ENCODE measurements at places on chromosomes 16 and 17.

DNA sequence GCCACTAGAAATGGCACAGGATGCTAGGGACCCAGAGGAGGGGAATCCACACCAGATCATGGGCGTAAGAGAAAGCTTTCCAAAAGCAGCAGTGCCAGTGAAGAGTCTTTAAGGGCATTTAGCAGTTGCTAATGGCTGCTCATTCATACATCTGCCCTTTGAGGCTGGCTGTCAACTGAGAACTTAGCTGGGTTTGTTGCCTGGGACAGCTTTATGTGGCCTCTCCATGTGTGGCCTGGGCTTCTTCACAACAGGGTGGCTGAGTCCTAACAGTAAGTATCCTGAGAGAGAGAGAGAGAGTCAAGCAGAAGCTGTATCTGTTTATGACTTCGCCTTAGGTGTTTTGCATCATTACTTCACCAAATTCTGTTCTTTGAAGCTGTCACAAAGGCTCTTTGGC is 286.1 kb upstream of the KCNJ16 start:
- no peak for DNase-seq

DNA sequence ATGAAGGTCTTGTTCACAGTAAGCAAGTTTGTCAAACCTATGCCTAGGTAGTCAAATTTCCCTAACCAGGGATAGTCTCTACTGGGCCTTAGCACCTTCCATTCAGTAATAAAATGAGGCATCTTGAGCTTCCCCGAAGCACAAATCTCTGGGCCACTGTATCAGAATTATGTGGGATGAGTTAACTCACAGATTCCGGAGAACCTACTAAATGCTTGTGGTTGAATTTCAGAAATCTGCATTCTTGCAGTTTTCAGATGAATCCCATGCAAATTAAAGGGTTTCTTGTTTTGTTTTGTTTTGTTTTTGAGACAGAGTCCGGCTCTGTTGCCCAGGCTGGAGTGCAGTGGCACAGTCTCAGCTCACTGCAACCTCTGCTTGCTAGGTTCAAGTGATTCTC is 478.8 kb upstream of the HSBP1 start:
- DNase-seq, result no peak

GRCh38 chr16:81457326-81458133 is 12.9 kb downstream of the CMIP start:
- DNase-seq, result no peak

GRCh38 chr17:81422776-81423697 is 27.8 kb downstream of the BAHCC1 start:
- DNase-seq, result no peak

GRCh38 chr16:11036040-11036439 is 91.7 kb downstream of the CLEC16A start:
- no peak for DNase-seq

- DNase-seq, result no peak
Measured at GRCh38 chr16:13856398-13856797, 63.6 kb upstream of the ERCC4 start.

DNA sequence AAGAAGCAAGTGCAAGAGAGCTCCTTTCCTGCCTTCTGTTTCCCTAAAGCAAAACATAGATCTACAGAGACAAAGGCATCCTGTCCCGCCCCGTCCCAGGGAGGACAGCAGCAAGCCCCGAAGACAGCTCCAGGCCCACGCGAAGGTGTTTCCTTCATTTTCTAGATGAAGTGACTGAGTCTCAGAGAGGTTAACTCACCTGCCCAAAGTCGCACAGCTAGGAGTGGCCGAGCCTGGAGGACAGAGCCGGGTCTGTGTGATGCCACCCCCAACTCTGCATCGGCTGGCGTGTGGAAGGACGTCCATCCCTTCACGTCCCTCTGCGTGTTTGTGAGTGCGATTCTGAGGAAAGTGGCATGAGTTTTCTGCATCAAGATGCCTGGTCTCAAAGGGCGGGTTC is 187.2 kb upstream of the CHMP6 start:
- no peak for DNase-seq

- no peak for DNase-seq
Measured at GRCh38 chr16:67531247-67531646, 2.6 kb downstream of the RIPOR1 start.

- no peak for DNase-seq
Measured at GRCh38 chr17:36899250-36900159, 37.8 kb upstream of the LHX1 start.

DNA sequence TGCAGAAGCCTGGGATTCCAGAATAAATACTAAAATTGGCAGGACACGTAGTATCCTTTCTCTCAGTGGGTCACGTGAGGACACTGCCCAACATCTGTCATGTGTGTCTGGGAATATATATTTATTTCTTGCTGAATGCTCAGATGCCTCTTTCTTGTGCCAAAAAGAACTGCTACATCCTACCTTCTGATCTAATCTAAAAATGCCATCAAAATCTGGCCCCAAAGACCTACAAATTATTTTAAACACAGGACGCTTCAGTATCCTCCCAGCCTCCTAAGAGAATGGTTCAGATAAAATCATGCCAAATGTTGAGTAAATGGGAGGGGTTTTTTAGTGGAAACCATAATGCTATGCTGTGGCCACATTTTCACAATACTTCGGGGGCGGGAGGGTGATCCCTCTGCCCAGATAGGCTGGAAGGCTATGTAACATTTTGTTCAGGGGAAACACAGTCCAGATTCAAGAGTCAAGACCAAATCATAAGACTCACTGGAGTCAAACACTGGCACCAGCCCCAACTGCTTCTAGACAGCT is 22.9 kb upstream of the CORO6 start:
- DNase-seq, result no peak

DNA sequence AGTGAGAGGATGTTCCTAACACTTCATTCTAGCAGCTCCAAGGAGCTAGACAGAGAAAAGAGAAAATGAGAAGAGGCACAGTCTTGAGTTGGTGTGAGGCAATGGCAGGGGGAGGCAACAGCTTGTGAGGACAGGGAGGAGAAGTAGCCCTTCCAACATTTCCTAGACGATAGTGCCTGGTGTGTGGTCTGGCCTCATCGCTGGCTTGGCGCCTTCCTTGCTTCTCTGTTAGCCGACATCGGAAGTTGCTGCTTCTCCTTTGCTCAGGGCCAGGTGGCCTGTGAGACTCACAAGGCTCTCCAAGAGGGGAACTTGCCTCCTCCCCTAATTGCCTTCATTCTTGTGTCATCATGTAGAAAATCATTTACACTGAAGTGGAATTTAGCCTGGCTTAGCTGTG is 208.7 kb downstream of the MAP2K4 start:
- DNase-seq, result no peak

DNA sequence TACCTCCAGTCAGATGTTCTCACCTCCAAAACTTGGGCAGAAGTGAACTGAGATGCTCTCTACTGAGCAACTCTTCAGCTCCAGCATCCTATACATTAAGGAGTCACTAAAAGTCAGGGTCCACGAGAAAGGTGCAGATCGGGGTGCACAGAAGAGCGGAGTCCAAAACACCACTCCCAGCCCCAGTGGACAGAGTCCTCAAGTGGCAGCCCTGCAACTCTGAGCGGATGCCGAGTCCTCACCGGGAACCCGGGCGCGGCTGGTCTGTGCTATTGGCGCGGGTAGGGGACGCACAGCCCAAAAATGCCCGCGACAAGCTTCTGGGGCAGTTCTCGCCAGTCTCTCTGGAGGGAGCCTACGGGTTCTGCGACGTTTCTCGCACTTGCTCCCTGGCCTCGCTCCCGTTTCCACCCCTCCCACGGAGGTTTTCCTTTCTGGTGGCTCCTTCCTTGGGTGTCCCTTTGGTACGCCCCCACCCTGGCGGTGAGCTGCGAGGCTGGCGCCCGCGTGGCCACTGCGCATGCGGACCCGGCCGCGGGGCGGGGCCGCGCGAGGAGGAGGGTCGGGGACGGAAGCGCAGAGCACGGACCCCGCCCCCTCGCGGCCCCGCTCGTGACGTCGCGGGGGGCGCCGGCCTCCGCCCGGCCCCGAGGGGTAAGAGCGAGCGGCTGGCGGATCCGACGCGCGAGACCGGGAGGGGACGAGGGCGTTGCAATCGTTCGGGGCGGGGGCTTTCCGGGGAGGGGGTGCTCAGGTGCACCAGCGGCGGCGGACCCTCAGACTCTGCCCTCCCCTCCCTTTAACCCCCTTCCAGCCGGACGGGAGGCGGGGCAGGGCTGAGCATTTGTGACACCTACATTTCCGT is at the start of gene TMEM219:
Gene TMEM219 (plus strand): TSS at position 601 of the 865 bp plus-strand sequence. CDS start 1,065 bp downstream, outside the sequence.
- peak; percentile 82 for DNase-seq

GRCh38 chr16:23466162-23466885 is 13.3 kb upstream of the COG7 start:
- no peak for DNase-seq

- DNase-seq, result no peak
Measured at GRCh38 chr17:68491381-68492231, 20.6 kb upstream of the PRKAR1A start.

DNA sequence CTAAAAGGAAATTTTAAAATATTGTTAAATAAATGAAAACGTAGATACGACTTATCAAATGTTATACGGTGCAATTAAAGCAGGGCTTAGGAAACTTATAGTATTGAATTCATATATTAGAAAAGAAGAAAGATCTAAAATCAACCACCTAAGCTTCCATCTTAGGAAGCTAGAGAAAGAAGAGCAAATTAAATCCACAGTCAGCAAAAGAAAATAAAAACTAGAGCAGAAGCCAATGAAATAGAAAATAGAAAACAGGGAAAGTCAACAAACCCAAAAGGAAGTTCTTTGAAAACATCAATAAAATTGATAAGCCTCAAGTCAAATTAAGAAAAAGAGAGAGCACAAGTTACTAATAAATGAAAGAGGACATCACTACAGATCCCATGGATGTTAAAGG is 74.6 kb upstream of the CACNG5 start:
- no peak for DNase-seq

DNA sequence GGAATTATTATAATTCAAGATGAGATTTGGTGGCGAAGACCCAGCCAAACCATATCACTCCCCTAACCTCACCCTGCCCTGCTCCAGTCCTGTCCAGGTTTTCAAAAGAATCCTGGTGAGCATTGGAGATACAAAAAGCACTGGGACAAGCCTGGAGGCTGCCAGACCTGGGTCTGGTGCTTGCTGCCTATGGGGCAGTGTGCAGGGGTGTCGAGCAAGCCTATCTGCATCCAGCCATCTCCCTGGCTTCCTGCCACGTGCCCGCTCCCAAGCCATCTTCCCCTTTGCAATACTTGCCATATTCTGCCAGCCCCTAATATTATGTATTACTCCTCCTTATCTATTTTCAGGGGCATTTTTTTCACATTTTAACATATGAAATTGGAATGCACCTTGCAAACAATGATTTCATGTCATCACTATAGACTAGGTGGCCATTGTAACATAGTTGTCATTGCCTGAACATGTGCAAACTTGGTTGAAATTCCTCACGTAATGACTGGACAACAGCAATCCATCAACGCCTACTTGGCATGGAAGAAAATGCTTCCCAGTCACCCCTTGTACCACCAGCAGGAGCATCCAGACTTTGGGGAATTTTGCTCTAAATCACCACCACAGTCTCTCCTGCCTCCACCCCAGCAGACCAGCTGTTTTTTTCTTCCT is 8.1 kb upstream of the KDM8 start:
- DNase-seq, result no peak

DNA sequence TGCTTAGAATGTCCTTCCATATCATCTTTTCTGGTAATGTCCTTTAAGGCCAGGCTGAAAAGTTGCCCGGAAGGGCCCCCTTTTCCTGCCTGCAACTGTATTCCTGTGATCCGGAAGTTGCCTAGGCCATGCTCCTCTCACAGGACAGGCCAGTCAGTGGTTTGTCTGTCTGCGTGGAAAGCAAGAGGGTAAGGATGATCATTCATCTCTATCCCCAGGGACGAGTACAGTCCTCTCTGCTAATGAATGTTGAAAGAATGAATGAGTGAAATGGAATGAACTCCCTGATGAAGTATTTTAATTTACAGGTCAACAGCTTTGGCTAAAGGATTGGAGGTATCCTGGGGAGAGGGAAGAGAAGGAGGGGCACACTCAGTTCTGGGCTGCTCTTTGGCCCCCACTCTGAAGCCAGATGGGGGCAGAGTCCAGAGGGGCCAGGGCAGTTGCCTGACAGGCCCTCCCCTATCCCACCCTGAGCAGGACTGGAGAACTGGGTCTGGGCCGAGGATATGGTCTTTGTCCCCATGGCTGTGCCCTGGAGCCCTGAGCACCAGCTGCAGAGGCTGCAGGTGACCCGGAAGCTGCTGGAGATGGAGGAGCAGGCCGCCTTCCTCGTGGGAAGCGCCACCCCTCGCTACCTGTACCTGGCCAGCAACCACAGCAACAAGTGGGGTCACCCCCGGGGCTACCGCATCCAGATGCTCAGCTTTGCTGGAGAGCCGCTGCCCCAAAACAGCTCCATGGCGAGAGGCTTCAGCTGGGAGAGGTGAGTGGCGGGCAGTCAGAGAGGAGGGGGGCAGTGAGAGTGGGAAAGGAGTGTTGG is 3.2 kb downstream of the AOC3 start:
- no peak for DNase-seq

DNA sequence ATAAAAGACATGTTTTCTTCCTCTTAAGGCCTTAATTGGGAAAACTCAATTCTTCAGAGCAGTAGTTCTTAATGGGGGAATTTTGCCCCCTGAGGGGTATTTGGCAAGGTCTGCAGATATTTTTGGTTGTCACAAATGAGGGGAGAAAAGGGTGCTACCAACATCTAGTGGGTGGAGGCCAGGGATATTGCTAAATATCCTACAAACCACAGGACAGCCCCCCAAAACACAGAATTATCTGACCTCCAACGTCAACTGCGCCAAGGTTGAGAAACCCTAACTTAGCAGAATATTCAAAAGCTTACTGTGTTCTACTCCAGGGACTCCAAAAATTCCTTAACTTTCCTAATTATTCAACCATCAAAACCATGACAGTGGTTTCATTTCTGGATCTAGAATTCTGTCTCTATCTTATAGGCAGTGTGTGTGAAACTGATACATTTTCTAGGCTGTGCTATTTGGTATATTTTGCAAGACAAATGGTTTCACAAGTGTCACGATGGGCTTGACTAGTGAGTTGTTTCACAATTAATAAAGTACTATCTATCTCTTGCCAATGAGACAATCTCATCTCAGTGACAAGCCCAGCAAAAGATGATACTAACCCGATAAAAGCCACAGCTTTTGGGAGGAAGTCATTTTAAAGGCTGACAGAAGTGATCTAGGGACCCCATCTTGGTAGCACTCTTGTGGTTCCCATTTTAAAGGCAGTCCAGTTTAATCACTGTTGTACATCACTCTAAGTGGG is 14.7 kb downstream of the TXNDC11 start:
- no peak for DNase-seq

DNA sequence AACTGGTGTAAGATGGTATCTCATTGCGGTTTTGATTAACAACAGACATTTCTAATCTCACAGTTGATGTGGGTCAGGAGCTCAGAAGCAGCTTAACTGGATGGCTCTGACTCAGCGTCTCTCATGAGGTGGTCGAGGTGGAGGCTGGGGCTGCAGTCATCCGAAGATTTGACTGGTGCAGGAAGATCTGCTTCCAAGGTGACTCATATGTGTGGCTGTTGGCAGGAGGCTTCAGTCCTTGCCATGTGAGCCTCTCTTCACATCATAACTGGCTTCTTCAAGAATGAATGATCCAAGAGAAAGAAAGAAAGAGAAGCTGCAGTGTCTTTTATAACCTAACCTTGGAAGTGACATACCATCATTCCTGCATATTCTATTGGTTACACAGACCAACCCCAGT is 376.1 kb downstream of the SEC14L1 start:
- DNase-seq, result no peak
